Mesothelial cell of epicardium (in vitro differentiated cells): ENCODE measurements at places on chromosomes 1 and 21. TPM values are rescaled to one million over a fixed set of nuclear protein-coding genes. Genes with fewer than 3 reads are reported as not detected.

Gene CREG1
- total RNA-seq = 40.8 to 45.0 TPM (median 41.7 TPM) in 3 replicates

Gene HSPA13
- 42.0 to 45.0 TPM (median 44.2 TPM) in 3 replicates for total RNA-seq

Gene NLRP3
- 0.13 to 0.34 TPM (median 0.22 TPM) in 3 replicates for total RNA-seq

Gene GRHL3
- total RNA-seq = 17.1 to 19.1 TPM (median 17.9 TPM) in 3 replicates

Gene LIPI
- total RNA-seq = not detected in 3 replicates

Gene SERTAD4
- total RNA-seq = 7.4 to 8.2 TPM (median 8.1 TPM) in 3 replicates

DNA sequence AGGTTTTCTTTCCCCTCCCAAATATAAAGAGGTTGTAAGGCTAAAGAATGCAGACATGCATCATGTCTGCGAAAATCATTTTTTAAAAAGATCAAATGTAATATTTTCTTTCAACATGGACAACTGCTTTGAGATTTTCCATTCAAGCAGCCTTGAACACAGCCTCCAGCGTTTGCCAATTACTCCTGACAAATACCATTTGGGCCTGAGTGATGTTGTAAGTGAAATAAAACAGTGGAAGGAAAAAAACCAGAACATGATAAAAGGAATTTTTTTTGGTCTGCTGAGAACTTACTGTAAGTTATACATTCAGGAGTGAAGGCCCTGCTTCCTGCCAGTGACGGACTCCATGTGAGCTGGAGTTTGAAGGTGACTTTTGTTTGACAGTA is 37.2 kb downstream of the SETD4 start:
- no peak for DNase-seq

- no peak for DNase-seq
Measured at GRCh38 chr1:160293020-160293968, 8.4 kb upstream of the PEX19 start.

DNA sequence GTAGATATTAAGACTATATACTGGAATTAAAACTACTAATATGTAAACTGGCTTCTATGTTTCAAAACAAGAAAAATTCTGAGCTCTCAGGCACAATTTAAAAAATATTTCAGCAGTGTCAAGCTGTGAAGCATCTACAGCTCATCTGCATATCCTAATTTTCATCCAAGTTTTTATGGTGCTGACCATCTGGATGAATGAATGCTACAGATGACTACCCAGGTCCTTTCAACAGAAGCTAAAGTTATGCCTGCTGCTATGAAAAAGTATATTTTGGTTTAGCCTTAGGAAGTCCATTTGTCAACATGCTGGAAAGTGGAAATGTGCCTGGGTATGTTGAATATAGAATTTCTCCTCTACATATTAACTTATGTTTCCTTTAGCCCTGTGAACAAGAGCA is 206.9 kb downstream of the NEGR1 start:
- no peak for DNase-seq

- DNase-seq = no peak
Measured at GRCh38 chr1:235583511-235584001, 66.0 kb downstream of the GNG4 start.

DNA sequence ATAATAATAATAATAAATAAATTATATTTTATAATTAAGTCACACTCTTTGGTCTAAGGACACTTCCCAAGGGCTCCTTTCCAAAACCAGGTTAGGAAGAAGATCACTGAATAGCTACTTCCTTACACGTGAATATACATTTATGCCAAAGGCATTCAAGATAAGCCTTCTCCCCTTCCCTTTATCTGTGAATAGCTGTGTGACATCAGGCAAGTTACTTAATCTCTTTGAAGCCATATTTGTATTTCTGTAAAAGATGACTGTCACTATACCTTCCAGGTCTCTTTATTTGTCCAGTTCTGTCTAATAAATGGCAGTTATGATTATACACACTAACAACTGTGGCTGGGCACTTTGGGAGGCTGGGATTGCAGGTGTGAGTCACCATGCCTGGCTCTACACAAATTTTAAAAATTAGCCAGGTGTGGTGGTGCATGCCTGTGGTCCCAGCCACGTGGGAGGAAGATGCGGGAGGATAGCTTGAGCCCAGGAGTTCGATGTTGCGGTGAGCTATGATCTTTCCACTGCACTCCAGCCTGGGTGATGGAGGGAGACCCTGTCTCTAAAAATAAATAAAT is 5.5 kb upstream of the RNF11 start:
- DNase-seq = no peak

DNA sequence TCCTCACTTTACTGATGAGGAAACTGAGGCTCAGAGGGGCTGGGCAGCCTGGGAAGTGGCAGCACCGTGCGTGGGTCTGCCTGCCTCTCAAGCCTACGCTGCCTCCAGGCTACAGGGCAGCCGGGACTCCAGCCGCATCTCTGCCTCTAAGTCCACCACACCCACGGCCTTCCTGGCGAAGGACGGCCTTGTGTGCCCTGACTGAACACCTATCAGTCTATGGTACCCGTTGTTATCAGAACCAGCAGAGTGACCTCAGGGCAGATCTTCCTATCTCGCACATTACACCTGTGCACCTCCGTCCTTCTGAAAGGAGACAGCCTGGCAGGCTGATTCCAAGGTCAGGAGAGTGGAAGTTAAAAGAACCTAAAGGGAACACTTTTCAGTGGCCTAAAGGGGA is 35.7 kb upstream of the SLC30A1 start:
- DNase-seq = no peak

- no peak for DNase-seq
Measured at GRCh38 chr1:165375623-165376022, 19.1 kb upstream of the LMX1A start.

- no peak for DNase-seq
Measured at GRCh38 chr1:37817481-37817880, 9.5 kb upstream of the YRDC start.

DNA sequence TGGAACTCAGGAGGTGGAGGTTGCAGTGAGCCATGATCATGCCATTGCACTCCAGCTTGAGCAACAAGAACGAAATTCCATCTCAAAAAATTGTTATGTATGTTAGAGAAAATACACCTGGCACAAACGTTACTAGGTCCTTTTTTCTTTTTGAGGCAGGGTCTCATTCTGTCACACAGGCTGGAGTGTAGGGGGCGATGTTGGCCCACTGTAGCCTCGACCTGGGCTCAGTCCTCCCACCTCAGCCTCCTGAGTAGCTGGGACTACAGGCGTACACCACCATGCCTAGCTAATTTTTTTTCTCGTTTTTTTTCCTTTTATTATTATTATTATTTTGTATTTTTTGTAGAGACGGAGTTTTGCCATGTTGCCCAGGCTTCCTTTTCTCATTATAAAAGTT is 4.4 kb downstream of the HAX1 start:
- DNase-seq = no peak
